ENCODE measurements at places on chromosomes 12 and 14. TPM values are rescaled to one million over a fixed set of nuclear protein-coding genes. Genes with fewer than 3 reads are reported as not detected.

IRAK3 gene
- total RNA-seq = 20.9 TPM

MSI1 gene
- total RNA-seq = 0.78 TPM

IKZF4 gene
- 2.6 TPM for total RNA-seq

KRT71 gene
- not detected for total RNA-seq

ADAMTS20 gene
- total RNA-seq = 0.24 TPM

SMOC1 gene
- total RNA-seq = 2.2 TPM
